Ascending aorta (tissue), 2 donors: ENCODE measurements at places on chromosomes 12 and 14. TPM values are rescaled to one million over a fixed set of nuclear protein-coding genes. Genes with fewer than 3 reads are reported as not detected.

DNA sequence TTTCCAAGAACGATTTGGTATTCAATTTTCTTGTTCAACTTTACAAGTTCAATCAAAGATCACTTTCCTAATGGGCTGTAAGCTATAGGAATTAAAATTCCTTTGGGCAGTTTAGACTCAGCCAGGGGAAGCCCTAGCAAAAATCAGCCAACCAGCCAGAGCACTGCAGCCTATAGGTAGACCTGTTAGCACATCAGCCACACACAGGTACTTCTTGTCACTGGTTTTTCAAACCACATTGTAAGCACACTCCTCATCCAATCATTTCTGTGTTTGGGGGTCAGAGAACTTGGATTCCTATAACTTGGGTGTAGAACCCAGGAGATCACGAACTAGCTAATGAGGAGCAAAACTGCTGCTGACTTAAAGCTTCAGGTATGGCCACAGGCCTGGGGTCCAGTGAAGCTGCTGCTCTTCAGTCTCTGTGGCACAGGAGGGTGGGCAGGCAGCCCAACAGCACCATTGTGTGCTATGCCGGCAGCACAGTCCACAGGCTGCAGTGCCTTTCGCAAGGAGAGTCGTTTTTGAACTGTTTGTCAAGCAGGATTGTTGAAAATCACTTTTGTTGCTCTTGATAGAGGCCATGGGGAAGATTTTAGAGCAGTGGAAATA, 87.3 kb upstream of the RFX4 start:
- DNase-seq = no peak

DNA sequence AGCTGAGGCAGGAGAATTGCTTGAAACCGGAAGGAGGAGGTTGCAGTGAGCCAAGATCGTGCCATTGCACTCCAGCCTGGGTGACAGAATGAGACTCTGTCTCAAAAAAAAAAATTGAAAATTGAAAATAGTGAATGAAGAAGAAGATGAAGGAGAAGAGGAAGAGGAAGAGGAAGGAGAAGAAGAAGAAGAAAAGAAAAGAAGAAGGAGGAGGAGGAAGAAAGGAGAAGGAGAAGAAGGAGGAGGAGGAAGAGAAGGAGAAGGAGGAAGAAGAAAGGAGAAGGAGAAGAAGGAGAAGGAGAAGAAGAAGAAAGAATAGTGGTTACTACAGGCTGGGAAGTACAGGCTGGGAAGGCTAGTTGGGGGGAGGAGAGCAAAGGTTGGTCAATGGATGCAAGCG, 124.3 kb upstream of the CPSF6 start:
- no peak for DNase-seq

GRCh38 chr12:101750152-101750551, 10.9 kb upstream of the SYCP3 start:
- no peak for DNase-seq

DNA sequence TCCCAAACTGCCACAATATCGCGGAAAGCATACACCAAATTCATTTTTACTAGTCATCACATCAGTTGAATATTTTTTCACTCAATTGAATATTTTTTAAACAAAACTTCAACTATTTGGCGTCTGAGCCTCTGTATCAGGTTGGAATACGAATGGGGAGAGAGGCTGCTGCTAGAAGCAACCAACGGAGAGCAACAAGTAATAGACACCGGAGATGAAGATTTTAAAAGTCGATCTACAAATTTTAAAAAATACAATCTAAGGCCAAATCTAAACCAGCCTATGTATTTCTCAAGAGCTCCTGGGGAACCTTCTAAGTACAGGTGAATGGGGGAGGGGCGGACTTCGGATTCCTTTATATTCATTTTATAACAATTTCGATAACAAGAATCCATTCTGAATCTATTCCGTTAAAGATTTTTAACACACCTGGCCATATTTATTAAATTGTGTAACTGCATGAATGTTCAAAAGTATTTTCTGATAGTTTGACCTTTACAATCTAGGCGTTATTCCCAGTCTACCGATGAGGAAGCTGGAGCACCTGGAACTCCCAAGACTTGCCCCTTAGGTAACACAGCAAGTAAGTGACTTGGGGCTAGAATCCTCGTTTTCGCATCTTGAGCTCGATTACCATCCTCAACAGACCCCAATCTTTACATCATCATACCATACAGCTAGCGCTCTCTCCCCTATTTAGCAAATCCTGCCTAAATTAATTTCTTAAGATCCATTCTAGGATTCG, 1.2 kb downstream of the GNPNAT1 start:
- DNase-seq = no peak

DNA sequence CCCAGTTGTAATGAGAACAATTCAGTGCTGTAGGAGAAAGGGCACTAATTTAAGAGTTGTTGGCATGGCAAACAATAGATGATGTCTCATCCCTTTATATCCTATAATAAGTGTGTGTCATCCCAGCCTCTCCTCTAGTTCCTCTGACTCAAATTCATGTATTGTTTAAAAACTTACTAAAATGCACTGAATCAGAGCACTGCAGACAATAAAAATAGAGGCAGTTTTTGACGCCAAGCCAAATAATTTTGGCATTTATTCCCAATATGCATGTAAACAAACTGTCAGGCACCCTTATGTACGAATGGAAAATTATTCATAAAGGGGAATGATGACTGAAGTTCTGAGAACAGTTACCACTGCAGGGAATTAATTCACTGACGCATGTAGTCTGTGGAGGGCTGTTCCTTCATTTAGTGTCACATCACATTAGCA, 57.9 kb upstream of the TMX1 start:
- DNase-seq = no peak

TEX52 gene
- total RNA-seq = not detected

PRR4 gene
- not detected for total RNA-seq

PLEKHH1 gene
- 15.0 TPM for total RNA-seq
